ENCODE measurements at places on chromosomes 7 and 10. TPM values are rescaled to one million over a fixed set of nuclear protein-coding genes. Genes with fewer than 3 reads are reported as not detected.

DNA sequence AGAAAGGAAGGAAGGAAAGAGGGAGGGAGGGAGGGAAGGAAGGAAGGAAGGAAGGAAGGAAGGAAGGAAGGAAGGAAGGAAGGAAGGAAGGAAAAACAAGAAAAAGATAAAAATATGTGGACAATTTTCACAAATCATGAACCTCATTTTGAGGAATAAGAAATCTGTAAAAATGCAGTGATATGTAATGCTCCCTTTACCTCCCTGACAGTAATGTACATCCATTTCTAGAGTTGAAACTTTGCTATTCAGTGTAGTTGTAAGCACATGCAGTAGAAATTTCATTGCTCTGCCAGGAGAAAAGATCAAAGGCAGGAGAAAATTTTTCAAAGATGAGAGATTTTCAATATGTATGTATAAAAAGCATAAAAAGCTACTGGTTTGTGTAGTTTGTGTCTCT lies 189.5 kb upstream of the MYO3A start:
- DNase-seq, result no peak

DNA sequence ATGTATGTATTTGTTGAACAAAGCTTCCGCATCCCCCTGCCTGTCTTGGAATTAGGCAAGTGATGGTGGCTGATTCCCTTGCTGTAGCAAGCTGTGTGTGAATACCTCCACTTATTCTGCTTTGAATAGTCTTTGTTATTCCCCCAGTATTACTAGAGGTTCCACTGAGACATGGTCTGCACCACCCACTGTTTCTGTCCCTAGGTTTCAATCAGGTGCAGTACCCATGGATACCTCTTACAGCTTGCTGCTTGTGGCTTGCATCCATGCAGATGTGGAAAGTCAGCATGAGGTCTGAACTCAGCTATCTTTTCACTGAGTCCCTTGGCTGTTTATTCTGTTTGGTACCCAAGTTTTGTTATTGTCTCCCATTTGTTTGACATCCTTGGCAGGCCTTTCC lies 447.4 kb downstream of the GRM8 start:
- DNase-seq, result no peak

DNA sequence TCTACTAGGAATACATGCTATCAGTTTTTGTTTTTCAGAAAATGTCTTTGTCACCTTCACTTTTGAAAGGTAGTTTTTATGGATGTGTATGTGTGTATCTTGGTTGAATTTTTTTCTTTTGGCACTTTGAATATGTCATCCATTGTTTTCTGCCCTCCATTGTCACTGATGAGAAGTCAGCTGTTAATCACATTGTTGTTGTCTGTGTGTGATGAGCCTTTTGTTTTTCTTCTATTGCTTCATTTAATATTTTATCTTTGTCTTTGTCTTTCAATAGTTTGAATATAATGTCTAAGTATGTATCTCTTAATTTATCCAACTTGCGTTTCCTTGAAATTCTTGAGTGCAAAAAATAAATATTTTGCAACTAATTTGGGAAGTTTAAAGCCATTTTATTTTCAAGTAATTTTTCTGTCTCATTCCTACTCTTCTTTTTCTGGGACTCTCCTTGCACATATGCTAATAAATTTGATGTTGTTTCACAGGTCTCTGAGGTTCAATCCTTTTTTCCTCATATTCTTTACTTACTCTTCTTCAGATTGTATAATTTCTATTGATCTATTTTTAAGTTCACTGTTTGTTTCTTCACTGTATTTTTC lies 546.9 kb upstream of the GHITM start:
- DNase-seq, result no peak

- DNase-seq, result no peak
Observed at GRCh38 chr10:94803307-94803706, 40.8 kb downstream of the CYP2C19 start.

- DNase-seq, result no peak
Observed at GRCh38 chr10:121541450-121542120, 56.7 kb downstream of the FGFR2 start.

The TFR2 gene
- 0.11 TPM for total RNA-seq

The BAIAP2L1 gene
- total RNA-seq, result 4.2 TPM

The FXYD4 gene
- not detected for total RNA-seq

The CUEDC2 gene
- total RNA-seq, result 54.1 TPM

The ZNF3 gene
- total RNA-seq, result 24.9 TPM

The TMEM139 gene
- total RNA-seq, result not detected

The DRGX gene
- not detected for total RNA-seq

The BMPER gene
- 97.3 TPM for total RNA-seq
